ENCODE measurements at places on chromosomes 3 and 15.

DNA sequence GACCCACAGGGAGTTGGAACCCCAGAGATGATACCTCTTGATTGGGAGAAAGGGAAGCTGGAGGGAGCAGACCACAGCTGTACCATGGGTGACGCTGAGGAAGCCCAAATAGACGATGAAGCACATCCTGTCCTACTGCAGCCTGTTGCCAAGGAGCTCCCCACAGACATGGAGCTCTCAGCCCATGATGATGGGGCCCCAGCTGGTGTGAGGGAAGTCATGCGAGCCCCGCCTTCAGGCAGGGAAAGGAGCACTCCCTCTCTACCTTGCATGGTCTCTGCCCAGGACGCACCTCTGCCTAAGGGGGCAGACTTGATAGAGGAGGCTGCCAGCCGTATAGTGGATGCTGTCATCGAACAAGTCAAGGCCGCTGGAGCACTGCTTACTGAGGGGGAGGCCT lies 201.1 kb downstream of the AKAP13 start:
- DNase-seq: peak; percentile 87

DNA sequence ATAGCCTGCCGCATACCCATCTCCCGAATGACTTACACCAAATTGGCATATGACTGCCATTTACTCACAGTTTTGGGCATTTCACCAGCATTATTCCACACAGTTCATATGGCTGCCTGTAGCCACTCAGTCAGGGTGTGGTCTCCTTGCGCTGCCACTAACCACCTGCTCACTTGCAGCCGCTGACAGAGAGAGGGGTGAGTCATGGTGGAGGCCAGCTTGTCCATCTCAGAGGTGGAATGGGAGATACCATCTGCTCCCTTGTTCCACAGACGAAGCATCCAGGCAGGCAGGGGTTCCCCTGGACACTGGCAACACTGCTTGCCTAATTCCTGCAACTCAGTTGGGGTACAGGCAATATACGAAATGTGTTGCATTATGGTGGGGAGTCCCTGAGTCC lies 15.6 kb downstream of the CCRL2 start:
- DNase-seq: no peak

DNA sequence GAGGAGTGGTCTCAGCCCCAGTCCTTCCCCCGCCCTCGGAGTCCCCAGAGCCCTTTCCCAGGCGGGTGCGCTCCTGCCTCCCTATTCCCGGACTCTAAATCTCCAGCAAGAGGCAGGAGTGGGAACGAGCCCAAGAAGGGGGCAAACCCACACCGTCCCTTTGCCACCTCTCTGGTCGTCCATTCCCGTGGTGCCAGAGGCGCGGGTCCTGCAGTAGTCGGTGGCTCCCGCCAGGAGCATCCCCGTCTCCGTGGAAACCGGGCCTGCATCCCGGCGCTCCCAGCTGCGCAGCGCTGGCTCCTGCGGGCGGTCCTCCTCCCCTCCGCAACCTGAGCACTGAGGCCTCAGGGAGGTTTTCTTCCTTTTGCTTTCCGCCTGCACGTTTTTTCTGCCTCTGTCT lies 44.8 kb downstream of the LHFPL4 start:
- DNase-seq: no peak

- DNase-seq: no peak
These were observed 215.1 kb downstream of the SHQ1 start for GRCh38 chr3:72633121-72633520.

DNA sequence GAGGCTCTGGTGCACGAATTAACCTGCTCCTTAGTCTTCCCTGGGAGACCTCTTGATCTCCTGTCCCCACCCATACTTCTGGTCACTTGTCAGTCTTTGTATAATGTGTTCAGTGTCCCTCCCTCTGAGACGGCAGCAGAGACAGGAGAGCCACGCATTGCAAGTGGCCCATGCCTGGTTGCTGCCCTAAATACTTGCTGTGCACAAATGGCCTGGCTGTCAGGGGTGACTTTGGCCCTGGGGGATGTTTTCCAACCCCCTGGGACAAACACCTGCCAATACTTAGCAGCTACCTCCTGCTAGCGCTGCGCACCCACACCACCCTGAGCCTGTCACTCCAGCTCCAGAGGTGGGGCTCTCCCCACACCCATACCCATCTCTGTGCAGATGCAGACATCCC lies 17.2 kb downstream of the KLF13 start:
- DNase-seq: peak; percentile 70

DNA sequence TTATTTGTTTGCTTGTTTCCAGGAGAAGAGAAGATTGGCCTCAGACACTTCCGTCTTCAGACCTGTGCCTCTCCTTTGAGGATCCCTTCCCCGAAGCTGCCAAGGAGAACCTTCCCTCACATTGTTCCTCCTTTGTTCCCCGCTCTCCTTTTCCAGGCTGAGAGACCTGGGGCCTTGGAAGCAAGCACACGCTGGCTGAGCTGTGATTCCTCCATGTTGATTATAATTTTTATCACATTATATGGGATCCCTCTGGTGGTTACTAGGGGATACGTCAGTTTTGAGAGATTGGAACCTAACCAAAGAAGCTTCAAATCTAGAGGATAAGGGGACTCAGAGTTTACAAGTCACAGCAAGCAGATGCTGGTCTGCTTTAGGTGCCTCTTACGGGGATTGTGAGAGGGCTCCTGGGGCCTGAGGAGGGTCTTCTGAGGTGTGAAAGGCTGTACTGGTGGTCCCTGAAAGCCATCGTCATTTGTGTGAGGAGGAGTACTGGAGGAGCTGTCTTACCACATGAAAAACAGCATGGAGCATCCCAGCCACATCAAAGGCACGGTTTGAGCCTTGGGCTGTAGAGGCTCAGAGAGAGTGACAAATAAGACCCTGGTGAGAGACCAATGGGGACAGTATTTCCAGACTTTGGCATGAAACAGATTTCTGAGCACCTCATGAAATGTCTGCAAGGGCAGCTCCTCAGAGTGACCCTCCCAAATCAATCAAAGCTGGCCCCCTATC lies 760.1 kb upstream of the CFAP20DC start:
- DNase-seq: no peak

DNA sequence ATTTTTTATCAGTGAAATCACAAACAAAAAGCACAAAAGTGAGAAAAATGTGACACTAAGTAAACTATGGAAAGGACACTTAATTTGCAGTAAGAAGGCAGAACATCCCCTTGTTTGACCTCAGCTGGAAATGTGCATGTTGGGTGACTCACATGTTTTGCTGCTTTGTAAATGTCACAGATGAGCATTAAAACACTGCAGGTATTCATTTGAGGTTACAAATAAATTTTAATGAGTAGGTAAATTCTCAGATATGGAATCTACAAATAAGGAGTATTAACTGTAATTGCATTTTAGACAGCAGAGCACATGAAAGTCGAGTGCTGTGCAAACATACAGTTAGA lies 20.3 kb downstream of the CHMP2B start:
- DNase-seq: no peak

DNA sequence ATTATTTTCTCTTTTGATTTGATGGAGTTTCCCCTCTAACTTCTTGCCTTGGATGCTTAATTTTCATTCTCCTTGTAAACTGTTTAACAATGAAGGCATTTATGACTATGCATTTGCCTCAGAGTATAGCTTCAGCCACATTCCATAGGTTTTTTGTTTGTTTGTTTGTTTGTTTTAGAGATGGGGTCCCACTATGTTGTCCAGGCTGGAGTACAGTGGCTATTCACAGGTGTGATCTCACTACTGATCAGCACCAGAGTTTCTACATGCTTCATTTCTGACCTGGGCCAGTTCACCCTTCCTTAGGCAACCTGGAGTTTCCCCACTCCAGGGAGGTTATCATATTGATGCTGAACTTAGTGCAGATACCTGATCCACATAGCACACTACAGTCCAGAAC lies 4.1 kb downstream of the SECISBP2L start:
- no peak for DNase-seq

DNA sequence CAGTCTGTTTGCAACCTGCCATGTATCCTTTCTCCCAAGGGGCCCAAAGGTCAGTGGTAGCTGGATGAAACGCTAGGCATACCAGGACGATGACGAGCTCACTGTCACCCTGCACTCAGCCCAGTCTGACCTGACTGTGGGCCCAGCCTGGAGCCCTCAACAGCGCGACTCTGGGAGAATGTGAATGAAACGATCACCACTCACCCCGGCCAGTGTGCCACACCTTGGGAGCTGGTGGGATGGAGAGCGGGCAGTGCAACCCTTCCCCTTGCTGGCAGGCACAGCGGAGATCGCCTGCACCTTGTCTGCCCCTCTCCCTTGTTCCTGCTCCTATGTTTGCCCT lies 27.2 kb downstream of the SRPRB start:
- DNase-seq: no peak

GRCh38 chr15:52746162-52746757 lies 43.9 kb downstream of the ONECUT1 start:
- DNase-seq: no peak

All from spleen (tissue), 13 donors.